Neuronal stem cell (in vitro differentiated cells): ENCODE measurements at places on chromosomes 12 and 14.

- no peak for DNase-seq
Observed at GRCh38 chr12:17829813-17830212, 260.2 kb downstream of the RERGL start.

DNA sequence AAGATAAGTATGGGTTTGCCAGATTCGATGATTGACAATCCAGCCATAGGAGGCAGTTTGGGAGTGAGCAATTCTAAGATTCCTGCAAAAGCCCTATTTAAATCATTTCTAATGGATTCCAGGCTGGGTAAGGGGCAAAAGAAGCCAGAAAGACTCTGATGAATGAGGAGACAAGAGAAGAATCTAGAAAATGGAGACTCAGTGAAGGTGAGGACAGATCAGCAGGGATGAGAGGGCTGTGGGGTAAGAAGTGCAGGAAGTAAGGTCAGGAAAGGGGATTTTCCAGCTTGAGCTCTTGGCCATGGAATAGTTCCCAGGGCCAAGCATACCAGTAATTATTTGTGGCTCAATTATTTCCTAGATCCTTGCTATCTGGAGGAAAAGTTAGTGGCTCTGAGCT is 87.3 kb downstream of the TMX1 start:
- no peak for DNase-seq

- no peak for DNase-seq
Observed at GRCh38 chr12:121166356-121166755, 33.7 kb downstream of the P2RX7 start.

DNA sequence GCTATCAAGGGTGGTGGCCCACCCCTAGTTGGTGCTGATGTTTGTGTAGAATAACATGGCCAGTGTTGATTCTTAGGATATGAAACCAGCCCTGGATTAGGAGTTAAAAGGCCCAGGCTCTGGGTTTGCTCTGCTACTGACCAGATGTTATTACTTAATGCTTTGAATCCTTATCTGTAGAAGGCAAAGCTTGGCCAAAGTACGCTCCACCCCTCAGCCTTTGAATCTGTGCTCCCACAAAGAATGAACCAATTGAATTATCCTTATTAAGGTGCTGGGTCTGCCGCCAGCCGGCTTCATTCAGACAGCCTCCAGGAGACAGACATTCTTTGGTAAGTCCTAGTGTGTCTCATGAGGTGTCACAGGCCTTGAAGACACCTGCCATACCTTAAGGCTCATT is 41.8 kb downstream of the AKAP3 start:
- no peak for DNase-seq

DNA sequence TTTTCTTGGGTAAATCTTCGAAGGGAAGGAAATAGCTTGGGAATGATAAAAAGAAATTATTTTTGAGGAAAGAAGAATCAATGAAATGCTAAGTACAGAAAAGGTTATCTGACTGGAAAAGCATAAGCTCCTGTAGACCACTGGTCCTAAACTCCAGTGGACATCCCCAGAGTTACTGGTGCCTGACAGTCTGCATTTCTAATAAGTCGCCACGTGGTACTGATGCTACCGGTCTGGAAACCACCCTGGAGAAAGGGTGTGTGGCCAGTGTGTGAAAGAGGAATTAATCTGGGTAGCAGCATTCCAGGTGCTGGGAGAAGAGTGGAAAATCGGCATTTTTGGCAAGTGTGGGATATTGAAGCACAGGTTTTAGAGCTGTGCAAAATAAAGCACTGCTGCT is 73.3 kb downstream of the FBXW8 start:
- DNase-seq, result no peak

- no peak for DNase-seq
Observed at GRCh38 chr12:58034311-58034710, 92.9 kb downstream of the ATP23 start.

DNA sequence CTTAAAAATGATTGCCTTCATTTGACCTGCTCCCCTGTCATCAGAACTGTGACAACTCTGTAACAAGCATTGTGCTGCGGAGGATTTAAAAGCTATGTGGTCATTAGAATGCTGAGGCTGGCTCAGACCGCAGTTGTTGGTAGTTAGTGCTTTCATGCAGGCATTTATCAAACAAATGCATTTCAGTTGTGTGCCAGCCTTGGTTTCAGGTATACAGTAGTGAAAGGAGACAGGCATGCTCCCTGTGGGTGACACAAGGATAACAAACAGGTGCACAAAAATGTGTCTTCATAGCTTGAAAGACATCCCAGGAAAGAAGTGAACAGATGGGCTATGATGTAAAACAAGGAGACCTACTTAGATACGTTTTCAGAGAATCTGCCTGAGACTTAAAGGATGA is 60.6 kb downstream of the MARK3 start:
- DNase-seq, result no peak

- DNase-seq, result no peak
Observed at GRCh38 chr12:19138551-19138950, 9.0 kb downstream of the PLEKHA5 start.

- DNase-seq, result no peak
Observed at GRCh38 chr12:48765753-48766162, 23.1 kb downstream of the ADCY6 start.

- DNase-seq, result no peak
Observed at GRCh38 chr12:38697289-38697688, 208.1 kb downstream of the CPNE8 start.

GRCh38 chr12:47725091-47725772 is at the start of gene ENDOU:
Gene ENDOU (minus strand): TSS chr12:47725490. CDS start chr12:47725413, 77 bp downstream.
- no peak for DNase-seq
